ENCODE measurements at places on chromosomes 2 and 18. TPM values are rescaled to one million over a fixed set of nuclear protein-coding genes. Genes with fewer than 3 reads are reported as not detected.

The MYO3B gene
- total RNA-seq, result 0.76 TPM

The FRZB gene
- total RNA-seq, result 1.6 TPM

The MERTK gene
- 5.6 TPM for total RNA-seq

The NEB gene
- total RNA-seq, result 15.6 TPM

The GREB1L gene
- total RNA-seq, result 4.3 TPM

The CPO gene
- total RNA-seq, result not detected

The FAHD2A gene
- 24.3 TPM for total RNA-seq

The TOGARAM2 gene
- total RNA-seq, result 1.8 TPM

The CD207 gene
- 26.8 TPM for total RNA-seq

The RTP5 gene
- 0.23 TPM for total RNA-seq
